ENCODE measurements at places on chromosomes 11 and 22.

DNA sequence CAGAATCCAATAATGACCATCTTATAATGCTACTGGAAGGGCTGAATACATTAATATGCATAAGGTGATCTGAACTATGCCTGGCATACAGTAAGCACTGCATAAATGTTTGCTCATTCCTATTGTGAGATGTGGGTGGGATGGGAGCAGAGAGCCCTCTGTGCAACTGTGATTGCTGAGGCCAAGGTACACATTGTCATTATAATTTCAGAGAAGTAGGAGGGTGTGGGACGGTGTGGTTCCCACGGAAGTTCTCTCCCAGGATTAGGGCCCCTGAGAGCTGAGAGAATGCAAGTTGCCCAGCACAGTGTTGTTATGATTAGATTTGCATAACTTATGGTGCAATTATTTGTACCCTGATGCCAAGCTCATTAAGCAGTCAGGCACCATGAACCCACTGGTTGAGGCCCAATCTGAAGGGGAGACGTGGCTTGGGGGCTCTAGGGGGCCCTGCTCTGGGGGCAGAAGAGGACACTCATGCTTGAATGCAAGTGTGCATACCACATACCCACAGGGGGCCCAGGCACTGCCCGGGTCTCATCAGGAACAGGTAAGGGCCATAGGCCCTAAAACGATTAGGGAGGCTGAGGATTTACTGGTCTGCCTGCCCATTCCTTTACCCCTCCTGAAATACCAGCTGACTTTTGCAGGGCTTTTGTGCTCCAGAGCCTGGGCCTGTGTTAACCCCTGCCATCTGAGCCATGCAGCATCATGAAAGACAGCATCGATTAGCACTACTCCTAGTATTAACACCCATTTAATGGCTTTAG lies 72.8 kb downstream of the THAP12 start:
- DNase-seq, result no peak

DNA sequence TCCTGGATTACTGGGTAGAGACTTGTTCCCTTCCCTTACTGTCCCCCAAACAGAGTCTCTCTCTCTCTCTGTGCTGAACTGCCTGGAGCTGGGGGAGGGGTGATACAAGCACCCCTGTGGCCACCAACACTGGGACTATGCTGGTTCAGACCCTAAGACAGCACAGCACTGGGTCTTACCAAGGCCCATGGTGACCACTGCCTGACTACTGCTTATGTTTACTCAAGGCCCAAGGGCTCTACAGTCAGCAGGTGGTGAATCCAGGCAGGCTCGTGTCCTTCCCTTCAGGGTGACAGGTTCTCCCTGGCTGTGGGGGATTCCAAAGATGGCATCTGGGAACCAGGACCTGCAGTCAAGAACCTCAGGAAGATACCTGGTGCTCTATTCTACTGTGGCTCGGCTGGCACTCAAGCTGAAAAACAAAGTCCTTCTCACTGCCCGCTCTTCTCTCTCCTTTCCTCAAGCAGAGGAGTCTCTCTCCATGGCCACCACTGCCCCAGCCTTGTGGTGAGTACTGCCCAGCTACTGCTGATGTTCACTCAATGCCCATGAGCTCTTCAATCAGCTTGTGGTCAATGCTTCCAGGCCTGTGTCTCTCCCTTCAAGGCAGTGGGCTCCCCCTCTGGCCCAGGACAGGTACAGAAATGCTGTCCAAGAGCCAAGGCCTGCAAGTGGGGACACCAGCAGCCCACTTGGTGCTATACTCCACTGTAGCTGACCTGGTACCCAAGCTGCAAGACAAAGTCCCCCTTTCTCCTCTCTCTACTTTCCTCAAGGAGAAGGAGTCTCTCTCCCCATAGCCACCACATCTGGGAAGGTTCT lies 41.8 kb upstream of the SHANK2 start:
- no peak for DNase-seq

GRCh38 chr11:86582898-86583297 lies 89.5 kb downstream of the ME3 start:
- no peak for DNase-seq

DNA sequence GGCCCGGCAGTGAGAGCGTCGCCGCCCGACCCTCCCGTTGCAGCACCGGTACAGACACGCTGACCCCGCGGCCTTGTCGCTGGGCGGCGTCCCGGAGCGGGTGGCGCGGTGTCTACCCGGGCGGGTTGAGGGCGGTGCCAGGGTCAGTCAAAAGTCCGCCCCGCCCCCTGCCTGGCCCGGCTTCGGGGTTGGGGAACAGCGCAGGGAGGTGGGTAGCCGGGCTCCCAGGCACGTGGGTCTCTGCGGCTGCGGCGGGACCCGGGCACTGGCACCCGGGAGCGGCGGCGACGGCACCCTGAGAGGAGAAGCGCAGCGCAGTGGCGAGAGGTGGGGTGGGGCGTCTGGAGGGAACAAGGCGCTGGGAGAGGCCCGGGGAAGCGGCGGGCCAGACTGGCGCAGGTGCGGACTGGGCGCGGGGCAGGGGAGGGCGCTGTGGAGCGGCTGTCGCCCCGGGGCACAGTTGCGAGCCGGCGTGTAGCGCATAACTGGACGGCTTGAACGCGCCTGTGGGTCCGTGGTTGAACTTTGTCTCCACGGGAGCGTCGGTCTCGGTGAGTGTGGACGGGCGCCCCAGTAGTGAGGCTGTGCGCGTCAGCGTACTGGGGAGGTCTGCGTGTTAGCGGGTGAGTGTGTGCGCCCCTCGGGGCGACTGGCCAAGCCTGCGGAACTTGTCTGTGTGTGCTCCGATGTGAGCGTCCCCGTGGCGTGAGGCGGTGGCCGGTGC lies at the start of gene P2RY2:
Gene P2RY2 (plus strand): TSS at position 176 of the 724 bp plus-strand sequence. CDS start 15,879 bp downstream, outside the sequence.
- DNase-seq, result peak; percentile 43

GRCh38 chr11:70699294-70700221 lies 301.2 kb downstream of the CTTN start:
- no peak for DNase-seq

DNA sequence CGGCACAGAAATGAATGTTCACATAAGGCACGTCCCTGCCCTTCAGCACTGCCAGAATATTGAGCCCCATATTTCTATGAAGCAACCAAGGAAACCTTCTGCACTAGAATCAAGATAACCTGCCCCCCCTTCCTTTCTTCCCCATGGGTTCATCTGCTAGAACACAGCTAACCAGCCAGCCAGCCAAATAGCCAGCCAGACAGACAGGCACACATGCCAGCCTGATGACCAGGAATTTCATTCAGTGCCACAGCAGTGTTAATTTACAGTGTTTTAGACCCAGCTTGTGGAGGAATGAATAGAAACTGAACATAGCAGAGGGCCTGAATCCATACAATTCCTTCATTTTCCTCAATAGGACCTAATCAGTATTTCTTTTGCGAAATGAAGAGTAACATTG lies 57.0 kb downstream of the TENM4 start:
- DNase-seq, result no peak

DNA sequence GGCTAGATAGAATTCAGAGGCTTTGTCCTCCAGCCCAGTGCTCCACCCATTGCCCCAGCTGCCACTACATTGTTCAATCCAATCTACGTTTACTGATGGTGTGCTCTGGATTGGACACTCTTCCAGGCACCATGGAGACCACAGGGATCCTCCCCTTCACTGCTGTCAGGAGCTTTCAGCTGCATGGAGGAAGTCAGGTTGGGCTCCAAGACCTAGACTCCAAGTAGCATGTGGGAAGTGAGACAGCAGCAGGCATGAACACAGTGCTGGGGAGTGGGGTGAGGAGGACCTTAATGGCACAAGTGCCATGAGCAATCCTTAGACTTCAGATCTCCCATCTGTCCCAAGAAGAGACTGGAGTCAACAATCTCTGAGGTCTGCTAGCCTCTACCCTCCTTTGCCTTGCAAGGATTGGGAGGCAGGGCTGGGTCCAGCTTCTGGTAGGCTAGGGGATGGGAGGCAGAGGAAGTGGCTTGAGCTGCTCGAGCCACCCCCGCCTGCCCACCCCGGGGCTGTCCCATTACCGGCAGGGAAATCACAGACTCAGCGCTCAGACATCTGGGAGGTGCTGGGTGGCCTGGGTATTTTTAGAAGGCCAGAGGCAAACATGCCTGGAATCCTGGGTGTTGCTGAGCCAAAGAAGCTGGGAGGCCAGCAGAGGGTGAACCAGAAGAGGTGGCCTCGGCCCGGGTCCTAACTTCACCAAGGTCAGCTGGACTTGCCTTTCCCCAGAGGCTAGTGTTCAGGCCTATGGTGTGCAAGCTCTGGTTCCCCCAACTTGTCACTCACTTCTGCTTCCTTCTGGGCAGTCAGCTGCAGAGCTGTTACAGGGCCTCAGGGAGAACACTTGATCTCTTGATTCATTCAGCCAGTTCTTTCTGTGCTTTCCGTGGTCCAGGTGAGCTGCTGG lies 15.2 kb upstream of the FCHSD2 start:
- DNase-seq, result no peak

- no peak for DNase-seq
These were observed 15.8 kb upstream of the CHADL start for GRCh38 chr22:41256254-41257253.

DNA sequence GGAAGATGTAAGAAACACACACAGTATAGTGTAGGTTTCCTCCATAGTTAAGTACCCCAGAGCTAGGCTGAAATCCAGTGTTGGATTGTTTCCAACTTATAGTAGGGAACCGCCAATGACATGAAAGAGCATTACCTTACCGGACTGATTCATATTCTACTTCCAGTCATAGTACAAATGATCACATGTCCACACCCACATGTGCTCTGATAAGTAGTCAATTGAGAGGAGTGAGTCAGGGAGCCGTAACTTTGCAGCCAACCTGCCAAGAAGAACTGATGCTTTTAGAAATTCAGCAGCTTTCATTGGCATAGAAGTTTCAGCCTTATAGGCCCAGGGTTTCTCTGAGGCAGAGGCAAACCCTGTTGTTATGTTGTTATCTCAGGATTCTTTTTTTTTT lies 240.6 kb downstream of the ETS1 start:
- DNase-seq, result no peak

- DNase-seq, result no peak
These were observed 87.9 kb downstream of the AMBRA1 start for GRCh38 chr11:46505741-46506482.

DNA sequence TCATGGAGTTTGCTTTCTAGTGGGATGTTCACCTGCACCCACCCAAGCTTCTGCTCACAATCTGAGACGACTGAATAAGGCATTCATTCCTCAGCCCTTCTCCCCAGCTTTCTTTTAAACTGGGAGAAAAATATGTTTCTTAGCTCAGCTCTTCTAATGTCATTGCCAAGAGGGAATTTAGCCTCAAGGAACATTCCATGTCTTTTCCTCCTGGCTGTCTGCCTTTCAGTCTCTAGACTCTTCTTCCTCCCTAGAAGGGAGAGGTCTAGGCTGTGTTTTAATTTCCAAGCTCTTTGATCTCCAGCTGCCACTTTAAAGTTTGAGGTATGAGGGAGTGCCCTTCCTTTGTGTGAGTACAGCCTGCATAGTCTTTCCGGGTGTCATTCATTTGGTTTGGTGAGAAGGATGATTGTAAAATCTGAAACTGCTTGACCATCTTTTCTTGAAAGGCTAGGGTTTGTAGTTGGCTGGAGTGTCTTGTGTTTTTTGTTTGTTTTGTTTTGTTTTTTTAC lies 11.7 kb upstream of the HTATIP2 start:
- no peak for DNase-seq

DNA sequence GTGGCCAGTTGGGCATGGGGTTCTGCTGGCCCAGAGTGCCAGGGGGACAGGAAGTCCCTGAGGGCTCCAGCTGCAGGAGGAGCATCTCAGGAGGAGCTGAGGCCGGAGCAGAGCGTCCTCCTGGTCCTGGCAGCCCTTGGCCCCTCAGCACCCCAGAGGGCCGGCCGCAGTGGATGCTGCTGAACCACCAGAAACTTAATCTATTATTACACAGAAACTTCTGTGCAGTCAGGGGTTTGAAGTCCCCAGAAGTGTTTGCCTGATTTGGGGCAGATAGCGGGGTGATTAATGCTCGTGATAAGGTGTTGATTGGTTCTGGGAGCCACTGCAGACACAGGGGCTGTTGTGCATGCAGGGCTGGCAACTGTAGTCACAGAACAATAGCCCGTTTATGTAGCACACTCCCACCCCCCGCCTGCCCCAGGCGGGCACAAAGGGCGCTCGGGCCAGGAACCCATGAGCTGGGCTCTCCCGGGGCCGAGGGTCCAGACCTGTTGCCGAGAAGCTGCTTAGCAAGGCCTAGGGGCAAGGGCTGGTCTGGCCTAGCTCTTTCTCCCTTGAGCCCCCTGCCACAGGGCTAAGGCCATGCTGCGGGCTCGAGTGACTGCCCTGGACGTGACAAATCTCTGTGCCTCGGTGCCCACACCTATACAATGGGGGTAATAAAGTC lies 29.0 kb upstream of the KCNQ1OT1 start:
- no peak for DNase-seq

GRCh38 chr11:57087991-57088390 lies 93.8 kb upstream of the LRRC55 start:
- DNase-seq, result no peak

- DNase-seq, result no peak
These were observed 22.8 kb downstream of the PICALM start for GRCh38 chr11:86046116-86046515.

GRCh38 chr11:134025082-134025429 lies 43.8 kb upstream of the JAM3 start:
- DNase-seq, result no peak

GRCh38 chr11:77140231-77140851 lies 12.3 kb downstream of the MYO7A start:
- no peak for DNase-seq

DNA sequence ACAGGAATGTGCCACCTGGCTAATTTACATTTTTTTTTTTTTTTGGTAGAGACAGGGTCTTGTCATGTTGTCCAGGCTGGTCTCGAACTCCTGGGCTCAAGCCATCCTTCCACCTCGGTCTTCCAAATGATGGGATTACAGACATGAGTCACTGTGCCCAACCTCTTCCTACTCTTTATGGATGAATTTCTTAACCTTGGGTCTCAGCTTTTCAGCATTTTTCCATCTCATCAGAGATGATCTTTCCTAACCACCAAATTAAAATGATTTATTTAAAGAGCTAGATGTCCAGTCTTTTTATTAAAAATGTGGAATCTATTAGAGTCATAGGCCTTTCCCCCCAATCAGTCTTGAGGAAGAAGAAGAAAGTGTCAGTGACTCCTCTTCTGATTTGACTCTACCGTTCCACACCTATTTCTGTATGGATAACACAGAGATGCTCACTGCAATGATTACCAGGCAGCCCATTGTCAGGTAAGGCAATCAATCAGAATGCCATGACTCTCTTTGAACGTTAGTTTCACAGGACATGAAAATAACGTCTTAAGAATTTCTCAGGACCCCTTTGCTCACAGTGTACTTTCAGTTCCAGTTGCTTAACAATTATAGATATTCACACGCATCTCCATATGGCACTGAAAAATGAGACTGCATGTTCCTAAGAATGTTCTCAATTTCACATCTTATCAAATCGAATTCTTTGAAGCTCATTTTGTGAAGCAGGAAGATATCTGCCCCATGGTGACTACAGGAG lies 51.0 kb downstream of the MIAT start:
- no peak for DNase-seq

GRCh38 chr11:112306230-112306629 lies 45.6 kb upstream of the PLET1 start:
- no peak for DNase-seq

DNA sequence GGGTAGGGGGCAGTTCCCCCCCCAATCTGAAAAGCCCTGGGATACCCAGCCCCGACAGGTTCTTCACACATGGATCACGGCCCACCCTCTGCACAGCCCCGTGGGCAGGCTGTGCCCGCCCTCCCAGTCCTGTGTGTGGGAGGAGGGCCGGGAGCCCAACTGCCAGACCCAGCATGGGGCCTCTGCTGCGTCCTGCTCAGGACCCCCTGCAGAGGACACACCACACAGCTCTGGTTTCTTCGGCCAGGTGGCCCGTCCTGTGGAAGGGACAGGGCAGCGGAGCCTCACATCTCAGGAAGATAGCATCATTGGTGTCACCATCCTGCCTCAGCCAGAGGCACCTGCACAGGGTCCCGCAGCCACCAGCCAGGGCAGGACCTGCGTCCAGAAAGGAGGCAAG lies 396.0 kb downstream of the TBC1D22A start:
- no peak for DNase-seq

- no peak for DNase-seq
These were observed 40.1 kb upstream of the TIMP3 start for GRCh38 chr22:32761251-32761903.
